ENCODE measurements at places on chromosomes 1 and 21.

- no peak for DNase-seq
These were observed 35.8 kb downstream of the GREM2 start for GRCh38 chr1:240575981-240576662.

GRCh38 chr1:110487726-110488125 is 31.2 kb downstream of the KCNA10 start:
- no peak for DNase-seq

GRCh38 chr1:84996846-84997666 is at the start of gene MCOLN2:
Gene MCOLN2 (minus strand): TSS chr1:84997113. CDS start chr1:84996872, 241 bp downstream.
- DNase-seq = no peak

DNA sequence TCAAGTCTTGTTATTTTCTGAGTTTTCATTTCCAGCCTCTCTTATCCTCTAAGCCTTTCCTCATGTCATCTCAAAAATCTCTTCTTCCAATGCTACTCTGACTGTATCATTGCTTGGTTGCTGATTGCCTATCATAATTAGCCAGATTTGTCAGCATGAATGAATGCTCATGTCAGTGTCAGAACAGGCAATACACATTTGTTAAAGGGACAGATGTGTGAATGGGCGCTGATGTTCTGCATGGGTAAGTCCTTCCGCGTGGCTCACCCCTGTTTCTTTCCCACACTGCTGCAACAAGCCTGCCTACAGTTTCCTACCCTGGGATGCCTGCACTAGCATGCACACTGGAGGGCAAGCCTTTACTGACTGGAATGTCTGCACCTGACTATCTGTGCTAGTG is 100.6 kb downstream of the RHOU start:
- DNase-seq = no peak

GRCh38 chr1:12597792-12598191 is 20.2 kb downstream of the DHRS3 start:
- no peak for DNase-seq

- DNase-seq = no peak
These were observed 9.9 kb upstream of the MPL start for GRCh38 chr1:43327549-43328292.

DNA sequence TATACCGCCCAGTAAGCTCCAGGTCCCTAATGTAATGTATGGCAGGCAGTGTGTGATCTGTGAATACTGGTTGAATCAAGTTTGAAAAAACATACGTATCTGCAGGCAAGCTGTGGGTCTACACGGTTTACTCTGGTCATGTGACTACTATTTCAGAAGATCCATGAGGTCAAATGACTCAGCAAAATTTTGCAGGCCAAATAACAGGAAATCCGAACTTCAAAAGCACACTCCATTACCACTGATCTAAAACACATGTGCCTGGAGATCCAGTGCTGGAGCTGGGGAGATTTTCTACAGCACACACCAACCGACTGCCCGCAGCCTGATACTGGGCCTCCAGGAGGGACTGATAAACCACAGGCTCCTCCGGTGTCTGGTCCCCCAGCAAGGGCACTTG is 64.5 kb upstream of the SLC44A3 start:
- DNase-seq = no peak

DNA sequence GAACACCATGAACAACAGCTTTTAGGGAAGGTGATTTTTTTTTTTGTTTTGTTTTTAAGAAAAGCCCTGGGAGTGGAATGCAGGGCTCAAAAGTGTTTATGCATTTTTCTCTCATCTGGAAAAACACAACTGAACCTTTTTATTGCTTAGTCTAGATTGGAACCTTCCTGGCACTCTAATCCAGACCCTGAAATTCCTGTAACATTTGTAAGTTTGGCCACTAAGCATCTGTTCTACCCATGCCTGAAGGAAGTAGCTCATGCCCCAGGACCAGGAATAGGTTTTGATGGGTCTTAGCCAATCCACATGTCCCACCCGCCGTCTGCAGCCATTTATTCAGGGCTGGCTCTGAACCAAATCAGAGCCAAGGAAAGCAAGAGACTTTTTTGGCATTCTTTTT is 39.7 kb upstream of the SLC2A1 start:
- no peak for DNase-seq

- peak; percentile 81 for DNase-seq
These were observed 58.4 kb upstream of the CXADR start for GRCh38 chr21:17454315-17455027.

- DNase-seq = no peak
These were observed 68.5 kb upstream of the ZBTB18 start for GRCh38 chr1:243982447-243983018.

GRCh38 chr1:223477456-223477855 is 84.2 kb downstream of the CCDC185 start:
- DNase-seq = no peak

DNA sequence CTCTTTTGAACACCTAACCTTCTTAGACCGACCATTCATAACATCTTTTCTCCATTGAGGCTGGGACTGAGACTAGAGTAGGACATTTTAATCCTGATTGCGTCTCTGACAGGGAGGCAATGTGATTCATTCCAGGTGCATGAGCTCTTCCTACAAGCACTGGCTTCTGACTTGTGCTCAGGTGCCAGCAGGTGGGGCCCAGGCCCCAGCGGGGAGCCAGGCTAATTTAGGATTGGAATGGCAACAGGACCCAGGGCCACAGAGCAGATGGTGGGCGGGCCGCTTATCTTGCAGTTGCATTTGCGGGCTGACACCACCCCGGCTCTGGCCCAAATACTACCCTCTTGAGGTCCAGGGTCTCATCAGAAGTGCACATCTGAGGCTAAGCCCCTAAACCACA is 4.1 kb downstream of the GPA33 start:
- DNase-seq = no peak

GRCh38 chr1:157025385-157025784 is 20.2 kb downstream of the ARHGEF11 start:
- DNase-seq = no peak

- no peak for DNase-seq
These were observed 199.8 kb downstream of the SEC16B start for GRCh38 chr1:177770096-177770495.

DNA sequence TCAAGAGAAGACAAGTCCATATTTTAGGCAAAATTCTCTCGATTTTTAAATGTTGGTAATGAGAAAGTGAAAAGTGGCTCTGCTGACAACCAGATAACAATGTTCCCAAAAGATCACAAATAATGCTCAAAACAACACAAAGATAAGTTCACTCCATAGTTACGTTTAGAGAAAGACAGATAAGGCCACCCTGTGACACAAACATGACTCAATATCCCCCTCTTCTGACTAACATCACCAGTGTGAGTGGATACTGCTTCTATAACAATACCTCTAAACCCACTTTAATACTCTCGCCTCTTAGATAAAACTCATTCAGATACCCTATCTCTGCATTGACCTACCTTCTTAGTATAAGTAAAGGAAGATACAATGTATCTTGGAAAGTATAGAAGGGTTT is 51.2 kb upstream of the RGS7 start:
- no peak for DNase-seq

GRCh38 chr1:177934461-177934860 is 35.4 kb downstream of the SEC16B start:
- no peak for DNase-seq

DNA sequence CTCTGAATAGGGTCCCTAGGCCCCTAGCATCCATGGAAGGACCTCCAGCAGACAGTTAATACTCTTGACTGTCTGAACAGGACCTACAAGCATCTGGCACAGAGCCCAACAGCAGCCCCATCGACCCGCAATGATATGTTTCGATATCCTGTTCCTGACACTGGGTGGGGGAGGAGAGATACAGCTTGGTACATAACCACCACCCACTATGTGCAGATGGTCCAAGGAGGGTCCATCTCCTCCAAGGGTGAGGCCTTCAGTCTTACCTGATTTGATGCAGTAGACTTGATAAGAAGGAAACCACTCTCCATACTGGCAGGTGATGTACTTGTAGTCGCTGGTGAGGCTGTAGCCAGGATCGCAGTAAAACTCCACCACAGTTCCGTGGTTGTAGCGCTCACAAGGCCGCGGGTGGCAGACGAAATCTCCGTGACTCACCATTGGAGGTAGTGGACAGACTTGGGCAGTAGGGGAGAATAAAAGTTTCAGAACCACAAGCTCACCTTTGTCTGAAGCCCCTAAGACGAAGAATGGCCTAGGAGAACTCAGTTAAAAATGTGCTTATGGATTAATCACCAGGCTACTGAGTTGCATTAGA is 86.0 kb upstream of the TLR5 start:
- no peak for DNase-seq

- no peak for DNase-seq
These were observed 43.4 kb upstream of the SLC19A2 start for GRCh38 chr1:169529068-169529642.
